ENCODE measurements at places on chromosomes 11 and 22.
A peak's percentile ranks its signal among the peaks of the same experiment; 100 is the strongest.

DNA sequence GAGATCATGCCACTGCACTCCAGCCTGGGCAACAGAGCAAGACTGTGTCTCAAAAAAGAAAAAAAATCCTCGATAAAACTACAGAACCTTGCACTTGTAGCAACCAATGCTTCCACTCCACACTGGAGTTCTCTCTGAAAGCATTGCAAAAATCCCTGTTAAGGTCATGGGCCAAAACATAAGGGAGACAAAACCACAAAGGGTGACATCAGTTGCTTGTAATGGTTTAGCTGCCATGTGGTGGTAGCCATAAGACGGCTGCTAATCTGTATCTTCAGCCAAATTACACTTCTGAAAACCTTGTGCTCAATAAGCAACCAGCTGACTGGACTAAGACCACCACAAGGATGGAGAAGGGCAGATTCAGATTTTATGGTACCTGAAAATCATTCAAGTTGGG is 20.6 kb upstream of the TPH1 start:
- no peak for DNase-seq

GRCh38 chr11:109783840-109784239 is 309.4 kb upstream of the ZC3H12C start:
- DNase-seq, result no peak

- no peak for DNase-seq
Observed at GRCh38 chr11:30488304-30488998, 97.7 kb downstream of the MPPED2 start.

DNA sequence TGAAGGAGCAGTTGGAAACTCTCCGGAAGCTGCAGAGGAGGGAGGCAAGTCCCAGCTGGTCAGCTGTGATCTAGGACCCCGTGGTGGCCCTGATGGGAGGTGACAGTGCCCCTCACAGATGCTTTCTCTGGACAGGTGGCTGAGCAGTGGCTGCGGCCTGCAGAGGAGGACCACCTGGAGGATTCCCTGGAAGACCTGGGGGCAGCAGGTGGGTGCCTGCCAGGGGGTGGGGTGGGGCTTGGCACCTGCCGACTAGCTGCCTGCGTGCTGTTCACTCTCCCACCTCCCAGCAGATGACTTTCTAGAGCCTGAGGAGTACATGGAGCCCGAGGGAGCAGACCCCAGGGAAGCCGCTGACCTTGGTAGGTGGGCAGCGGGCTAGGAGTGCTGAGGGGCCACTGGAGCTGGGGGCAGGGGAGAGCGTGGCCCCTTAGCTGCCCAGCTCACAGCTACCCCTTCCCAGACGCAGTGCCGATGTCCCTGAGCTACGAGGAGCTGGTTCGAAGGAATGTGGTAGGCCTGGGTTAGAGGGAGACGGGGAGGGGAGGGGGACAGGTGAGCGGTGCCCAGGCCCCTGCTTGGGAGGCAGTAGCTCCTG is 3.1 kb downstream of the SCO2 start:
- DNase-seq, result no peak

DNA sequence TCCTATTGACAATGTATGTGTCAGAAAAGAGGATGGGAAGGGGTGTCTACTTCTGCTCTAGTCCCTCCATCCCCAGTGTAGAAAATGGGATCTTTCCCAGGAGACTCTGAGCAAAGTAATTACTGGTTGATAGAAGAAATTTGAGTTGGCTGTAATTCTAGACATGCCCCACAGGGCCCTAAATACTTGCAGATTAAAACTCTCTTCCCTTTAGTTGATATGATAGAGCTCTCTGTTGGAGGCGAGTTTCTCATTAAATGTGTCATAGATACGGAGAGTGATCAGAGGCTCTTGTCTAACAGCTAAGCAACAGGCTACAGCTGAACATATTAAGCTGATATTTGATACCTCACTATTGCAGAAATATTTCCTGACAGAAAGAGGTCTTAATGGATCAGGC is 32.9 kb downstream of the OR52E1 start:
- no peak for DNase-seq

DNA sequence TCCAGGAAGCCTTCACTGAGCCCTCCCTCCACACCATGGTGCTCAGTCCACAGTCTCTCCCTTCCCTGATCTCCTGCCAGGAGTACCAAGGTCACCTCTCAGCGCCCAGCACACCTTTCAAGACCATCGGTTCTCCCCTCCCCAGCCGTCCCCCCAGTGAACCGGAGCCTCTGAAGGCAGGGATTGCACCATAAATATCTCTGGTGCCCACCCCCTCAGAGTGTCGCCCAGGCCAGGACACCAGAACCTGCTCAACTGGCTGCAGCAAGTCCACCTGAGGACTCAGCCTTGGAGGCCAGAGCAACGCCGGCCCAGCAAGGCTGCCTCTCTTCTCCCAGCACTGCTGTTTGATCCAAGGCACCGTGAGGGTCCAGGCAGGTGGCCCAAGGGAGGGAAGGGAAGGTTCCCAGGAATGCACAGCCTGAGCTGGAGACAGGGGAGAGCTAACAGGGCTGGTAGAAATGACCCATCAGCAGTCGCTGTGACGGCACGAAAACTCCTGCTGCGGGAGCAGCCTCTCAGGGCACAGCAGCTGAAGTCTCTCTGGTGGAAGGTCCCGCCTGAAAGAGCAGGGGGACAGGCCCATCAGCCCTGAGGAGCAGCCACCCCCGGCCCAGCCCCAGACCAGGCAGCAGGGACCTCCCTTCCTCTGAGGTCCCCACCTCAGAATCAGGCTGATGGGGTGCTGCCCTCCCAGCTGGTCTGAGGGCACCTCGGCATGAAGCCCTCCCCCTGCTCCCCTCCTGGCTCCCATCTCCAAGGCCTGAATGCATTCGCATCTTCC is 80.3 kb downstream of the BUD13 start:
- no peak for DNase-seq

GRCh38 chr11:75197512-75198277 is 42.9 kb upstream of the TPBGL start:
- DNase-seq, result no peak

DNA sequence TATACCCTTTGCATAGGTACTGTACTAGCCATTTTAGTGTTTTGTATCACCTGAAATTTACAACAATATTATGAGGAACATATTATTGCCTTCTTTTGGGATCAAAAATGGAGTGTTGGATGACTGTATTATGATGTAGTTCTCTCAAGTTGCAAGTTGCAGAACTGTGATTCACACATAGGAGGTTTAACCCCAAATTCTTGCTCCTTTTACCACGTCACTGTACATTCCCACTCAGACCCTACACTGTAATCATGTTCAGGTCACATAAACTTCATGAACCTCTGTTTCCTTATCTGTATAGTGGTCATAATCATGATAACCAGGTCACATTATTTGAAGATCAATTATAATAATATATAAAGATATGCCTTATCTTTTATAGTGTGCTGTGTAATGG is 925.1 kb upstream of the TENM4 start:
- no peak for DNase-seq

DNA sequence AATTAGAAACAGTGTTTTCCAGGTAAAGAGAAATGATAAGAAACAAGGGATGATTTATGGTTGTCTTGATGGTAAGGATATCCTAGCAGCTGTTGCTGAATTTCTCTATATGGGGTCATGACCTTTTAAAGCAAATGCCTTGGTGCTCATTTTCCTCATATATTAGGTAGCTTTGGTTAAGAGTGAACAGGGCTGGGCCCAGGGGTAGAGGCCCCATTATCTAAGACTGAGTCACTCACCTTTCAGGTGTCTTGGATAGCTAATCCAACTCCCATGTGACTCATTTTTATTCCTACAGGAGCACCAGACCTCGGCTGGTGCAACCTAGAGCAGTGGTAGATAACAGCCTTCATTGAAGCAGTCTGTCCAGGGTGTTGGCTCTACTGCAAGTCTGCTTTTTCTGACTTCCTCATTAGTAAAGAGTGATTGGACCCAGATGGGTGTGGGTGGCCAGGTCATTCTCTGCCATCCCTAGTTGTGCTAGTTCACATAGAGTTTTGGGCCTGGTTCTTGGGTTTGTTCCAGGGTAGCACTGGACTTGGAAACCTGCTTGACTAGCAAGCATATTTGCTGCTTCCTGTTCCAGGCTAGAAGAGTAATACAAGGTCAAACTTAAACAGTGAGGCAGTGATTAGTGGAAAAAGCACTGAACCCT is 37.4 kb downstream of the CTNND1 start:
- peak; percentile 33 for DNase-seq

GRCh38 chr11:46658259-46658658 is 40.9 kb downstream of the ATG13 start:
- DNase-seq, result no peak

GRCh38 chr11:16902781-16903378 is 111.3 kb downstream of the PLEKHA7 start:
- no peak for DNase-seq

- DNase-seq, result peak; percentile 59
Observed at GRCh38 chr11:8566613-8567210, 27.3 kb downstream of the STK33 start.

- no peak for DNase-seq
Observed at GRCh38 chr22:45905924-45906865, 70.8 kb downstream of the WNT7B start.

DNA sequence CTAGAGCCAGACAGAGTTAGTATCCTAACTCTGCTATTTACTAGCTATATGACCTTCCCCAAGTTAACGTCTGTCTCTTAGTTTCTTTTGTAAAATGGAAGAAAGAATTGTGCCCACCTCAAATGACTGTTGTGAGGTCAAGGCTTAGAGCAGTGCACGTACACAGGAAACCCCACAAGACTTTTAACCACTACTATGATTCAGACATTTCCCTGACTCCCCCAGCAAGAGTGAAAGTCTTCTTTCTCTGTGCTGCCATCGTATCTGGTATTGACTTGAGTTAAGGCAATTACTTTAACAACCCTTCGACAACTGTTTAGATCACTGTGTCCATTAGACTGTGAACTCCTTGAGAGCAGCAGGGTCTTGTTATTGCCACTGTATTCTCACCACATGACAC is 2.6 kb upstream of the OR52W1 start:
- DNase-seq, result no peak

- peak; percentile 80 for DNase-seq
Observed at GRCh38 chr11:36131721-36132397, 157.4 kb downstream of the COMMD9 start.

- DNase-seq, result no peak
Observed at GRCh38 chr11:35836205-35836604, 107.7 kb upstream of the LDLRAD3 start.

DNA sequence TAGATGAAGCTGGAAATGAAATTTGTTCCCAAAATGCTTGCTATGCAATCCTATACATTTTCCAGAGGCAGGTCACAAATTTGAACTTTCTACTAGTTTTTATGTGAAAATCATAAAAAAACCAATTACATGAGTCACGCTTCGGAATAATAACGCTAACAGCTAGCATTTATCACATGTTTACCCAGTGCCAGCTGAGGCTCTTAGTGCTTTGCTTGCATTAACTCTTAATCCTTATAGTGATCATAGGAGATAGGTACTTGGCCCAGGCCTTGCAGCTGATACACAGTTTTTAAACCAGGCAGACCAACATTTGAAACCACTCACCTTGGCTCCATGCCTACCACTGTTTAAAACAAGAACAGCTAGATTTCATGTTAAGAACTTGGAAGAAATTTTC is 131.8 kb upstream of the RAG2 start:
- DNase-seq, result no peak

DNA sequence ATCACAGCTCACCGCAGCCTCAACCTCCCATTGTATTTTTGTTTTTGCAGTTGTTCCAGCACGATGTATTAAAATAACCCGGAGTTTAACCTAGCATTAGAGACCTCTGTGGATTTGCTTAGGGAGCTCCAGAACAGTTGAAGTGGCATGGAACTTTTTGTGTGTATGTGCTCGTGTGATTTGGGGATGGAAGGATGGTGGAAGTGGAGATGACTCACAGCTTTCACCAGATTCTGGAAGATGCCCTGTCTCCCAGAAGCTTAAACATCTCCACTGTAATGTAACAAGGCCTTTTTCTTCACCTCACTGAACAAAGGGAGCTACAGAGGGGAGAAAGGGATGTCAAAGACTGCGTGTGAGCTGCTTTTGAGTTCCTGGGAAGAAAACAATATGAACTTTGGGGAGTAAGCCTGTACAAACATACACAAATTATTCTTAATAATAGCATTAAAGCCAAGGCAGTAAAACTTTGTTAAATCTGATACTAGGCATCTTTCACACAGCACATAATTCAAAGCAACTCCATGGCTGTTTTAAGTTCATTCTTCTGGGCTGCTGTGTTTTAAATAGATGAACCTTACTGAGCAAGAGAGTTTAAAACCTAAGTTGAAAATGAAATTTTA is 226.4 kb downstream of the ADAMTS15 start:
- DNase-seq, result no peak

GRCh38 chr22:45720839-45721378 is 49.3 kb downstream of the ATXN10 start:
- no peak for DNase-seq

GRCh38 chr11:1853376-1854131 is 670 bp downstream of the LSP1 start:
- no peak for DNase-seq

DNA sequence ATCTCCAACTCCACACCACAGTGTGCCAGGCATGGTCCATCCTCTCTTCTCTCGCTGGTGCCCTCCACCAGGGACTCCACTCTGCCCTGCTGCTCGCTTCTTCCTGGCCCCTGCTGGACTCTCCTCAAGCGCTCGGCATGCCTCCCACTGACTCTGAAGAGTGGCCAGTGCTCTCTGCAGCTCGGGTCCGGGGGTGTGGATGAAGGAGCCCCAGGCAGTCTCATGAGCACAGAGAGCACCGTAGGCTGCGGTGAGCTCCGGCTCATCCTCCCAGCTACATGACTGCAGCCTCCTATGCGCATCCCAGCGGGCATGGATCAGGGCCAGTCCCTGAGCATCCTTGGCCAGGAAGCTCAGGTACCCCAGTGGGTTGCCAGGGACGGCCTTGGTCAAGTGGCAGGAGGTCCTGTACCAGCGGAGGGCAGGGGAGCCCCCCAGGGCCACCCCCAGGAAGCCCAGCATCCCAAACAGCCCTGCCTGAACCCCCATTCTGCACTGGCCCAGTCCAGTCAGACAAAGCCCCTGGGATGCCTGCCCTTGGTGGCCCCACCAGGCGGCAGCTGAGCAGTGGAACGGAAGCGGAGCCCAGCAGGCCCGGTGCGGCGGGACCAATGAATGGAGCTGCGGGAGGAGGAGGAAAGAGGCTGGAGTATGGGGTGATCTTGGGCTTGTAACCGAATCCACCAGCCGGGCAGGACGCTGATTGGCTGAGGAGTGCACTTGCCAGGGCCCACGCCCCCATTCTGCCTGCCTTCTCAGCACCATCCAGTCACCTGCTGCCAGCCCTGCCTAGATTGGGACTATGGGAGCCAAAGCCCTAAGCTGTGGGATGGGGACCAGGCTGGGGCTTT is at the start of gene PLA2G3:
Gene PLA2G3 (minus strand): TSS at position 643 of the 851 bp plus-strand sequence. CDS start 154 bp downstream, at position 489.
- DNase-seq, result no peak

GRCh38 chr11:5090668-5091067 is 21.3 kb downstream of the OR52E1 start:
- no peak for DNase-seq

DNA sequence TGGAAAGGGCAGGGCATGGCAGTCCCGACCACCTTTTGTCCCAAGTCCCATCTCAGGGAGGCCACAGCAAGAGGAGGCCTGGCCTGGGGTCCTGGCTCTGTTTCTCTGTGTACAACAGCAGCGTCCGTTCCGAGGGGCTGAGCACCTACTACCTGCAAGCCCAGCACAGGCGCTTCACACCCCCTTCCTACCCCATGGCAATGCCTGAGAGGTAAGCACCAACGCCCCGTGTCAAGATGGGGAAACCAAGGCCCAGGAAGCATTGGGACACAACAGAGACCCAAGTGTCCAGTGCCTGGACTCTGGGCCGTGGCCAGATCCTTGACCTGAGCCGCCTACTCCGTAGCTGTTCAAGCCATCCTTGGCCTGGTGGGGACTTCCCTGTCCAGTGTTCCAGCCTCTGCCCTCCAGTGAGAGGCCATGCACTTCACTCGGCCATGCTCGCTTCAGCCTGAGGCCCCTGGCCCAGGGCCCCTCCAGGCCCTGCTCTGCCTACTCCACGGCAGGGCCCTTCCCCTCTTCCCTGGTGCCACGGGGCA is 14.3 kb upstream of the TCF20 start:
- DNase-seq, result no peak

Measured in erythroblast (primary cell).